Activated CD4-positive, alpha-beta T cell treated with anti-CD3 and anti-CD28 coated beads, Interleukin-2, Interleukin-6, amounts not matched to agents 100 ng/mL and 50 ng/mL, durations not matched to agents 16 hours and 8 hours (primary cell): ENCODE measurements at places on chromosomes 1 and 21.

GRCh38 chr1:4626560-4627319 is 27.7 kb upstream of the AJAP1 start:
- DNase-seq = no peak

- peak; percentile 64 for DNase-seq
Measured at GRCh38 chr21:34715985-34716596, 47.3 kb downstream of the CLIC6 start.

DNA sequence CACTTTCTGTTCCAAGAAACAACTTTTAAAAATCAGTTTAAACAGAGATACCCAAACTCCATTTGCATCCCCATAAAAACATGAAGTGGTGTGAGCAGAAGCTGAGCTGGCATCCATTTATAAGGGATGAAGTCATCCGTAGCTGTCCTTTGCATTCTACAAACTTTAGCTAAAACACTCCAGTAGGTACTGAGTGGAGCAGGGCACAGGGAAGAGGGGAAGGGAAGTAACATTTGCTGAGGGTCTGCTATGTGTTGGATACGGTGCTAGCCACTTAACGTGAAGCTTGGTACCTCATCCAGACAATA is 32.9 kb downstream of the VWA5B1 start:
- no peak for DNase-seq

GRCh38 chr1:208653426-208653825 is 409.2 kb upstream of the PLXNA2 start:
- no peak for DNase-seq
